ENCODE measurements at places on chromosomes 2 and 18.
A peak's percentile ranks its signal among the peaks of the same experiment; 100 is the strongest.

- H3K4me3 ChIP-seq, result no peak overlapping the region
- H3K27me3 ChIP-seq, result no peaks in the 10 kb centered on the region
- H3K36me3 ChIP-seq, result no peaks in the 10 kb centered on the region
- DNase-seq, result no peak
- H3K4me1 ChIP-seq, result no peaks in the 10 kb centered on the region
- no peak overlapping the region for H3K27ac ChIP-seq
Measured at GRCh38 chr2:103005393-103005792, 243.6 kb downstream of the TMEM182 start.

- H3K4me3 ChIP-seq, result no peak overlapping the region
- no peak overlapping the region for H3K27ac ChIP-seq
- H3K27me3 ChIP-seq, result no peaks in the 10 kb centered on the region
- no peak for DNase-seq
Measured at GRCh38 chr2:62554440-62554839, 48.4 kb upstream of the TMEM17 start.

DNA sequence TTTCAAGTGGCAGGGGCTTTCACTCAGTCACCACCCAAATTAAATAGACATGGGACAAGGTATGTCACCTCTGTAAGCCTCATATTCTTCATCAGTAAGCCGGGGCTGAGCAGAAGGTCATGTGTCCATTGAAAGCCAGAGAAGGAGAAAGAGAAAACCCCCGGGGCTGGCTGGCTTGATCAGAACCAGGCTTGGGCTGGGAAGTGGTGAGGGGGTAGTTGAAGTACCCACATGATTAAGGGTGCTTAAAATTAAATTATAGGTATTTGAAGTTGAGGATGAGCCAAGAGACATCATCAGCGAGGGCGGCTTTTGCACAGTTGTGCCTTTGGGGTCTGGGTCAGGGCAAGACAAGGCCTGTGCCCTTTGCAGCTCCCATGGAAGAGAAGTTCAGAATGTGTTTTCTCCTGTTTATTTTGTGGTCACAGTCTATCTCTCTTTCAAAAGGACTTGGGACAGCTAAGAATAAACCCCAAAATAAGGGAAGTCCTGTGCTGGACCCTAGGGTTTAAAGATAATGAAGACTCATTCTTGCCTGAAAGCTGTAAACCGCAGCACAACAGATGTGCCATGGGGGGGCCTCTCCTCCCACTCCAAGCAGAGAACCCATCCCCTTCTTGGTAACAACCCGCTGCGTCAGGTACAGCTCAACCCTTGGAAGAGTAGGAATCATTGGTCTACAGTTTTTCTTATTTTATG, 10.7 kb downstream of the DBI start:
- H3K27me3 ChIP-seq, result peaks cover 8% of the 10 kb centered on the region
- no peak overlapping the region for H3K4me3 ChIP-seq
- DNase-seq, result no peak

DNA sequence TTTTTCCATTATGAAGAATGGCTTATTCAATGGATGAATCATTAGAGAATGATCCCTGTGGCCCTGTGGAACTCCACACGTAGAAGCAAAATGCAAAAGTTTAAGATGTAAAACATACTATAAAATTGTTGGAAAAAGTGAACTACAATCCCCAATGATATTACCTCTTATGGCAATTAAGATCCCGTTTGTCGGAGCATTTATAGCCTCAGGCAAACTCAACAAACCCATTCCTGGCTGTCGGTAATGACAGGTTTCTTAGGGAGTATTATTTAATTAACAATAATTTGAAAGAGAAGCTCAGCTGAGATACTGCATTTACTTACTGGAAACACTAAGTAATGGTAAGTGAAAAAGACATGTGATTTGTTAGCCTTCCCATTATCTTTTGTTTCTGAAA, 138.3 kb downstream of the CDH20 start:
- no peak for DNase-seq
- peaks cover 7% of the 10 kb centered on the region for H3K27me3 ChIP-seq
- H3K36me3 ChIP-seq, result no peaks in the 10 kb centered on the region
- no peaks in the 10 kb centered on the region for H3K4me1 ChIP-seq

DNA sequence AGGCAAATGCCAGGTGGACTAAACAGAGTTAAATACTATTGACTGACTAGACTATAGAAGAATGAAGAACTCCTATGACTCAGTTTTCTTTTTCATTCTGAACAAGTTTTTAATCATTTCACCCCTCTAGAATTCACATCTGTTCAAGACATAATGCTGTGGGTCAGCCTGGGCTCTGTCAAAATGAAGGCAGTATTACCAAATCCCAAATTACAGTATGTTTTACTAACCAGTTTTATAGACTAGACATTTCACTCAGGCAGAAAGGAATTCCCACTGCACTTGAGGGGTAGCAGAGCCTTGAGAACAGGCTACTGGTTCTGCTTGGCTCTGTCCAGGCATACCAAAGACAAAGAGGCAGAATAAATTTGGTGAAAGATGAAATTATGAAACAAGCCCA, 511.7 kb downstream of the EPHA4 start:
- no peak for DNase-seq
- no peaks in the 10 kb centered on the region for H3K36me3 ChIP-seq
- H3K4me3 ChIP-seq, result no peak overlapping the region
- no peak overlapping the region for H3K27ac ChIP-seq
- no peaks in the 10 kb centered on the region for H3K4me1 ChIP-seq
- no peaks in the 10 kb centered on the region for H3K27me3 ChIP-seq

DNA sequence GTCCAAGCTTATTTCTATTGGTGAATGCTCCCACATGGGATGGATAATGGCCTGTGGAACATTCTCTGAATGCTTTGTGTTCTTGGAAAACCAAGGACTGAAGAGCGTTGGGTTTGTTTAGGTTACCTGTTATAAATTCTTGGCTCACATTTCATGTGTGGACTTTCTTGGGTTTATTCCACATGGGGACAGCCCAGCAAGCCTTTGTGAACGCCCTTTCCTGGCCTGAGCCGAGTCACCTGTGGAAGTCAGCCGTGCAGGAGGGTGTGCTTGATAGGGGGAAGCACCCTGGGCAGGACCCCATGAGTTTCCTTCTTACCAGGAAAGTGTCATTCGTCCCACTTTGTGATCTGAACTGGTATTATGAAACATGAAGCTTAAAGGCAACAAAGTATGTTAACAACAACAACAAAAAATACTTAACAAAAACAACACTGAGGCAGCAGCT, 4.1 kb downstream of the RAB31 start:
- no peak overlapping the region for H3K4me3 ChIP-seq
- peaks cover 3% of the 10 kb centered on the region for H3K36me3 ChIP-seq
- H3K27me3 ChIP-seq, result no peaks in the 10 kb centered on the region
- no peak for DNase-seq

DNA sequence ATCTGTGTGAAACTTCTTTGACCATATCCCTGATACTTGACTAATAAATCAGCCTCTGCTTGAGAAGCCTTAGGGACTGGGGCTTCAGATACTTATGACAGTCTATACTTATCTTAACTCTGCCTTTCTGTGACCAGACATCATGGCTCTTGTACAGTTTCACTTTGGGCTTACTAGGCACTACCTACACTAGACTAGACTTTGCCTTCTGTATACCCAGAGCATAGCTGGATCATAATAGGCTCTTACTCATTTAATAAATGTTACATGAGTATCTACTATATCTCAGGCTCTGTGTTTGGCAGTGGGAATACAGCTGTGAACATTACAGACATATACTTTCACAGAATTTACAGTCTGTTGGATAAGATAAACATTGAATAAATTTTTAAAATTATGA, 9.0 kb downstream of the UGP2 start:
- peaks cover 33% of the 10 kb centered on the region for H3K4me1 ChIP-seq
- H3K36me3 ChIP-seq, result no peaks in the 10 kb centered on the region
- DNase-seq, result no peak
- H3K4me3 ChIP-seq, result no peak overlapping the region
- no peak overlapping the region for H3K27ac ChIP-seq

GRCh38 chr18:63140038-63140450, 179.5 kb downstream of the BCL2 start:
- H3K36me3 ChIP-seq, result no peaks in the 10 kb centered on the region
- no peak overlapping the region for H3K4me3 ChIP-seq
- no peak overlapping the region for H3K27ac ChIP-seq
- DNase-seq, result no peak

- no peak overlapping the region for H3K4me3 ChIP-seq
- H3K36me3 ChIP-seq, result no peaks in the 10 kb centered on the region
- no peaks in the 10 kb centered on the region for H3K4me1 ChIP-seq
- H3K27me3 ChIP-seq, result peaks cover 9% of the 10 kb centered on the region
- DNase-seq, result no peak
Measured at GRCh38 chr2:240733803-240734495, 42.3 kb downstream of the AQP12A start.

DNA sequence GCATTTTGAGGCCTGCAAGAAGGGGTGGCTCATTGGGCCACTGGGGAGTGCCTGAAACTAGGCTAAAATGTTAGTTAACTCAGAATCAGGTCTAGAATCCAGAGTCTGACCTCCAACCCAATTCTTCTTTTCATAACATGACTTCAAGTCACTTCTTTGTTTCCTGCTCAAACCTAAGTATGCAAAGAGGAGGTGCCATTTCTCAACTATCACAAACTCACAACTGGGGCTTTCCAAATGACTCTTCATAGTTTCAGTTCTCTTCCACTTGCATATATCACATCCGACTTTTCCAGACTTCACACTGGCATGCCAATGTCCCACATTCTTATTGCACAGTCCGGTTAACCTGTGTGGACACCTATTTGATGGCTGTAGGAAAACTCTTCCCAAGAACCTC, 211.6 kb downstream of the TCF4 start:
- H3K4me3 ChIP-seq, result no peak overlapping the region
- no peak overlapping the region for H3K27ac ChIP-seq
- DNase-seq, result no peak
- peaks cover 6% of the 10 kb centered on the region for H3K4me1 ChIP-seq
- no peaks in the 10 kb centered on the region for H3K27me3 ChIP-seq

- no peaks in the 10 kb centered on the region for H3K27me3 ChIP-seq
- no peaks in the 10 kb centered on the region for H3K36me3 ChIP-seq
- H3K4me1 ChIP-seq, result peaks cover 20% of the 10 kb centered on the region
- no peak for DNase-seq
- no peak overlapping the region for H3K27ac ChIP-seq
Measured at GRCh38 chr2:156907806-156908205, 349.7 kb upstream of the GALNT5 start.

- H3K27me3 ChIP-seq, result no peaks in the 10 kb centered on the region
- H3K27ac ChIP-seq, result peak overlapping the region; percentile 93
- H3K4me1 ChIP-seq, result peaks cover 55% of the 10 kb centered on the region
- H3K36me3 ChIP-seq, result peaks cover 8% of the 10 kb centered on the region
- DNase-seq, result peak; percentile 79
Measured at GRCh38 chr2:46806526-46806925, 109.1 kb downstream of the MCFD2 start.

GRCh38 chr2:204732019-204732418, 186.7 kb downstream of the PARD3B start:
- no peak for DNase-seq
- no peak overlapping the region for H3K4me3 ChIP-seq
- no peaks in the 10 kb centered on the region for H3K36me3 ChIP-seq
- peaks cover 4% of the 10 kb centered on the region for H3K4me1 ChIP-seq
- H3K27ac ChIP-seq, result no peak overlapping the region

DNA sequence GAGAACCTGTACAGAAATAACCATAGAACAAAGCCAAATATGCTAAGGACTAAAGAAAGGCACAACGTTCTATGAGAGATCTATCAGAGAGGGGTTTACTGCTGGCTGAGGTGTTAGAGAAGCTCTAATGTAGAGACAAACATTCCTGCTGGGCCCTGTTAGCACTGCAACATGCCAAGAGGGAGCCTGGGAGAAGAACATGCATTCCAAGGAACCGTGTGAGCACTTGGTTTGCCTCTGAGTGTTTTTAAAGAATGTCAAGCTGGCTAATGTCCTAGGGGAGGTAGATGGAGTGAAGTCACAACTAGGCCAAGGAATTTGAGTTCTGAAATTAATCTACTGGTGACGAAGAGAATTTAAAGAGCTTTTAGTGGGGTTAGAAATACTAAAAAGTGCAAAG, 384.3 kb upstream of the LYPD1 start:
- H3K27me3 ChIP-seq, result no peaks in the 10 kb centered on the region
- DNase-seq, result no peak
- no peaks in the 10 kb centered on the region for H3K36me3 ChIP-seq
- no peak overlapping the region for H3K4me3 ChIP-seq
- no peak overlapping the region for H3K27ac ChIP-seq

DNA sequence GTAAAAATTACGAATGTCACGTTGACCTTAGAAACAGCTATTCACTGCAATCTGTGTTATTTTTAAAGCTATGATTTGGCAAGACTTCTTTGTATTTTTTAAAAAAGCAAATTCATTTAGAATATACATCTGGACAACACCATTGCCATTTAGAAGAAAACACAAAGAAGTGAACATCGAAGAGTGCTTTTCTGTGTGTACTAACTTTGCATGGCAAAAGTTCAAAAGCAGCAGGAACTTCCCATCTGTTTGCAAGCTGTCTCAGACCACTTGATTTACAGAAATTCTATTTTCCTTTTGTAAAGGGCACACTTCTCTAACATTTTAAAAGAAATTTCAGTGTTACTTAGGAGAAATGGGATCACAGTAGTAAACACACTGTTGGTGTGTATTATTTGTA, 145.9 kb downstream of the CALCRL start:
- no peak overlapping the region for H3K4me3 ChIP-seq
- H3K36me3 ChIP-seq, result no peaks in the 10 kb centered on the region
- H3K4me1 ChIP-seq, result peaks cover 2% of the 10 kb centered on the region
- H3K27ac ChIP-seq, result no peak overlapping the region
- no peak for DNase-seq

- no peaks in the 10 kb centered on the region for H3K27me3 ChIP-seq
- peaks cover 11% of the 10 kb centered on the region for H3K4me1 ChIP-seq
- no peak overlapping the region for H3K27ac ChIP-seq
- DNase-seq, result peak; percentile 73
Measured at GRCh38 chr2:157894694-157895435, 18.7 kb upstream of the ACVR1 start.

DNA sequence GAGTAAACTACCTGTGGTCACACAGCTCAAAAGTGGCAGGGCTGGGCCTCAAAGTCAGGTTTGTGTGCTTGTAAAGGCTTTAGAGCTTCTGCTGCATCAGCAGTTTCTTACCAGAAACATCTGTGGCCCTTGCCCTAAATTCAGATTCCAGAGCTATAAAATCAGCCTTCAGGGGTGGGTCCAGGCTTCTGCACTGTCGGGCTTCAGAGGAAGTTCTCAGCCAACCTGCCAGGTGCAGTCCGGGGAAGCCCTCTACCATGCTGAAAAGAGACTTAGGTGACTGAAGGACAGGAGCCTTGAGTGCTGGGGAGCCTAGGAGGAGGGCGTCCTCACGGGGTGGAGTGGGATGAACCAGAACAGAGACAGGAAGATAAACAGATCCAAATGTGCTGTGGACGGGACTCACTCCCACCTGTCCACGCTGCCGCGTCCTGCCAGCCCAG, 69.9 kb upstream of the HS6ST1 start:
- H3K27me3 ChIP-seq, result no peaks in the 10 kb centered on the region
- H3K27ac ChIP-seq, result no peak overlapping the region
- DNase-seq, result peak; percentile 53
- H3K4me1 ChIP-seq, result no peaks in the 10 kb centered on the region
